ENCODE measurements at places on chromosomes 11 and 22.

GRCh38 chr11:20031155-20032001 is 128.9 kb downstream of the DBX1 start:
- no peak for DNase-seq

GRCh38 chr11:113562981-113563461 is 87.8 kb upstream of the DRD2 start:
- no peak for DNase-seq

GRCh38 chr11:122808478-122808869 is 29.8 kb upstream of the CRTAM start:
- DNase-seq, result no peak

DNA sequence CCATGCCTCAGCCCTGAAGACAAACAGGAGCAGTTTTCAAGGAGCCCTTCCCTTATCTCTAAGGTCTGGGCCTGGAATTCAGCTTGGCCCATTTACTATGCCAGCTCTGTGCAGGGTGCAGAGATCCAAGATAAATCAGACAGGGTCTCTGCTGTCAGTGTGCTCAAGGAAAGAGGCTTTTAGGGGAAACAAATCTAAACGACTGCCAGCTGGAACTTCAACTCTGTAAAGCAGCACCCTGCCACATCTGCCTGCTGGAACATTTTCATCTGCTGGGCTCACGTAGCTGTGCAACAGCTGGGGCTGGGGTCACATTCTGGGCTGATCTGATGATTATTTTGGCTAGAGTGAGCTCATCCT is 19.8 kb upstream of the EHF start:
- no peak for DNase-seq

- DNase-seq, result no peak
Measured at GRCh38 chr11:120556797-120557196, 45.2 kb downstream of the GRIK4 start.

- no peak for DNase-seq
Measured at GRCh38 chr11:62444236-62444833, 25.5 kb downstream of the SCGB1A1 start.

GRCh38 chr11:70278994-70279393 is 8.5 kb downstream of the PPFIA1 start:
- DNase-seq, result no peak

DNA sequence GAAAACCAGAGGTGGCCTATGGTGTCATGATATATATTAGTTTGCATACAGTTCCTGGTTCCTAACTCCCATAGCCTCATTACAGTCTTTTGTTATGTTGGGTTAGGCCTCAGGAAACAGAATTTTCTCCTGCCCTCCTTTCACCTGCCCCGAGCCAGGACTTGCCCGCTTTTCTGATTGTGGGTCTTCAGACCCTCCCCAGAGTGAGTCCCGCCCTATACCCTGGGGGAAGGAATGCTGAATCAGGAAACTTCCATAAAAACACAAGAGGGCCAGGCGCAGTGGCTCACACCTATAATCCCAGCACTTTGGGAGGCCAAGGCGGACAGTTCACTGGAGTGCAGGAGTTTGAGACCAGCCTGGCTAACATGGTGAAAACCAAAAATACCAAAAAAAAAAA is 70.9 kb downstream of the SLC35F2 start:
- DNase-seq, result no peak

GRCh38 chr22:33806191-33806590 is 114.1 kb downstream of the LARGE1 start:
- DNase-seq, result no peak

- no peak for DNase-seq
Measured at GRCh38 chr22:43435851-43436811, 24.3 kb downstream of the MPPED1 start.

DNA sequence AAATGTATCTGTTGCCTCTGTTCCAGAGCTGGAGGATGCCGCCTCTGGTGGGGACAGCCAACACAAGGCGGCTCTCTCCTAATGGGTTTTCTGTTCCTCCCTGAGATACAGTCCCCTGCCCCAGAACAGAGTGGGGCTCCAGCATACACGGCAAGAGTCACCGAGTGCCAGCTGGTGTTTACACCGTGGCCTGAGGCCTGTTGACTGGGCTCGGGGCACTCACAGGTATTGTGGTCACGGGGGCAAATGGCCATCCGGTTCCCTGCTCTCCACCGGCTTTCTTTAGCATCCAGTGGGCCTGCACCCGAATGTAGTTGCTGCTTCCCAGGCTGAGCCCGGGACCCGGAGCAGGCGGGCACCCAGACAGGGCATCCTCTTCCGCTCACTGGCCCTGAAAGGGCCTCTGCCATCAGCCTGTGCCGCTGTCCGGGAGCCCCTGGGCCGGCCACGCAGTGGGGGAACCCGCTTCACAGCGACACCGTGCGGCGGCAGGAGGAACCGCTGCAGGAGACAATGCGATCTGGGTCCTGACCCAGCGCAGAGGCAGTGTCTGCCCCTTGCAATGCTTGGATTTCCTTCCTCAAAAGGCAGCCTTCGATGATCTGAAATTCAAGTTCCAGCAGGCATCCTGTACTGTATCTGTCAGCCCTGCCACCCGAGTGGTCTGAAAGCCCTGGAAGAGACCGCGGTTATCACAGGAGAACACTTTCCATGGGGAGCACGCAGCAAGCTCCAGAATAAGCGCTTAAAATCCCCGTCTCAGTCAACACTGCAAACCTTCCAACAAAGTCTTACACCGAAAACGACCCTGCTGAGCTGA is 859 bp upstream of the KRTAP5-5 start:
- DNase-seq, result peak; percentile 35

GRCh38 chr11:11230802-11231562 is 122.1 kb downstream of the CSNK2A3 start:
- DNase-seq, result no peak

DNA sequence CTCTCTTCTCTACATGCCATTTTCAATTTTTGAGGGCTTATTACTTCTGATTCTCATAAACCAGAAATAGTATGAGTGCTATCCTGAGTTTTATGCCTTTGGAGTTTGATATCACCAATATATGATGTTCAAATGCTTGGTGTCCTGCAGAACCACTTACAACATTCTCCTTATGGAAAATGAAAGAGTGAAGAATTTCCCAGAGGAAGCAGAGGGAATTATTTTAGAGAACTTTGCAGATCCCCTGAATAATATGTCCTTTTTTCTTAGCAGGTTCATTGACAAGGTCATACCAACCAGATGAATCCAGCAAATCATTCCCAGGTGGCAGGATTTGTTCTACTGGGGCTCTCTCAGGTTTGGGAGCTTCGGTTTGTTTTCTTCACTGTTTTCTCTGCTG is at the start of gene OR4D5:
TSS of gene OR4D5 (plus strand) at position 301 of the 400 bp plus-strand sequence. CDS start at position 301, 0 bp downstream.
- no peak for DNase-seq

DNA sequence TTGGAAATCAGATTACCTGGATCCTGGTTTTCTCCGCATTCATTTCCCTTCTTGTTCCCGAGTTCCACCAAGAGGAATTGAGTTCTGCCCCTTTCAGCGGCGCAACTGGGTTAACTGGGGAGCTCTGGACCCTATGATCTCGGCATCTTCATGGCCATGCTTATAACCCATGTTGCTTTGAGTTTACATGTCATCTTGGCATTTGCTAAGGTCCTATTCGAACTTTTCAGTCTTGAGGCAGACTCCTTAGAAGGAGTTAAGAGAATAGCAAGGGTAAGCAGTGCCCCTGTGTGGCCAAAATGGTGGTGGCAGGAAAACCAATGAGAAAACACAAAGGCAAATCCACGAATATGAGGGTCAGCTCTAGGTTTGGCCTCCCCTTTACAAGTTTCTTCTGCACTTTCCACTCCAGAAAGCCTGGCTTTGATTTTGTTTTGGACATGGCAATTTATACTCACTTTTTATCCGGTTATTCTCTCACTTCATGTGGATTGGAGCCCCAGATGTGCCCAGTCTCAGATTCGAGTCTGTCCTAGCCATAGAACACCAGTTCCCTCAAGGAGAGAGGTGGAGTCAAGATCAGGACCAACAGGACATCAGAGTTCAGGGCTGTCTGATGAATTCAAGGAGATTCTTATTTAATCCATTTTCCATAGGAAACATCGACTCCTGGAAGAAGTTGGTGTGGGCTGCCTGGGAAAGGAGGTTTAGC is 55.3 kb upstream of the FBXO3 start:
- no peak for DNase-seq

DNA sequence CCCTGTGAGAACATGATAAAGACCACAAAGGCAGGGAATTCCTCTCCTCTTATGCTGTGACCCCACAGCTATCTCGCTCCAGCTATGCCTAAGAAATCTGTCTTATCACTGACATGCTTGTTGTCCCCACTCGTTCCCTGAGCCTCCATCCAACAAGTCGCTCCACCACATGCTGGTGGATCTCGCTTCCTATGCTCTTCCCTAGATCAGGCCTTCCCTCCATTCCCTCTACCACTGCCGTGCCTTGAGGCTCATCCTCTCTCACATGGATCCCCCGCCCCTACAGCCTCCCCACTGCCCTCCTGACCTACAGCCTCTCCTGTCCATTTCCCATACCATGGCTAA is 1.4 kb upstream of the DGAT2 start:
- DNase-seq, result no peak

GRCh38 chr22:49627217-49628181 is 200.2 kb downstream of the BRD1 start:
- no peak for DNase-seq

GRCh38 chr11:67372993-67373647 is at the start of gene CLCF1:
TSS of gene CLCF1 (minus strand) at chr11:67373598. CDS start at chr11:67373539, 59 bp downstream.
- no peak for DNase-seq

- DNase-seq, result no peak
Measured at GRCh38 chr11:119671561-119672015, 57.4 kb downstream of the NECTIN1 start.

DNA sequence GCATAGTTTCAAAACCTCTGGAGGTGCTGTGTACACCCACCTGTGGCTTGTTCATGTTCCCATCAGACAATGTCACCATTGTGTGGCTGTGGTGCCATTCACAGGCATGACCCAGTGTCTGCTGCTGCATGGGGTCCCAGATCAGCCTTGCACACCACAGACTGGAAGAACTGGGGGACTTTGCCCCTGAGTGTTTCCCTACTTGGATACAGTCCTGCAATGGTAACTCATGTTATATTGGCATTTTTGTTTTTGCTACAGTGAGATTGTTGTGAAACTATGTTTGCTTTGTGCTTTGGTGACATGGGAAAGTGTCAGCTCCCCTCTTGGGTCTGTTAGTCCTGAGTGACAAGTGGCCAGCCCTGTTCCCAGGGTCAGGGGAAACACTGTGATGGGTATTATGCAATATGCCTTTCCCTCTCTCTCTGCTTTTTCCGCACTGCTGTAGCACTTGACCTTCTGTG is 108.8 kb downstream of the NAV2 start:
- no peak for DNase-seq

DNA sequence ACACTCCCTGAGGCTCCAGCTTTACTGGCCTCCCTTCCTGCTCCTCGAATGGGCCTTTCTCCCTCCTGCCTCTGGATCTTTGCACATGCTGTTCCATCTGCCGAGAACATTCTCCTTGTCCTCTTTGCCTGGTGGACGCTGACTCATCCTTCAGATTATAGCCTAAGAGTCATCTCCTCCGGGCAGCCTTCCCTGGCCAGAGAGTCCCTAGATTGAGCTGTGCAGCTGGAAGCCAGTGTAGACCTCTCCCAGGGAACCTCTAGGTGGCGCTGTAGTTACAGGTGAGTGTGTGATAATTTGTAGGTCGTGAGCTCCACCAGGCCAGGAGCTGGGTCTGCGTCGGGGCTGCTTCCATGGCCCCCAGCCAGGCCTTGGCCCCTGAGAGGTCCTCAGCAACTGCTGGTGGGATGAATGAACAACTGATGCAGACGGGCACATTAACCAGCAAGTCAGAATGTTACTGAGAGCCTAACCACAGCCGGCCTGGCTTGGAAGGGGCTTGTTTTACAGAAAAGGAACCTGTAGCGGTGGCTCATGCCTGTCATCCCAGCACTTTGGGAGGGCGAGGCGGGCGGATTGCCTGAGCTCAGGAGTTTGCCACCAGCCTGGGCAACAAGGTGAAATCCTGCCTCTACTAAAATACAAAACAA is 8.7 kb downstream of the PNPLA5 start:
- DNase-seq, result no peak

DNA sequence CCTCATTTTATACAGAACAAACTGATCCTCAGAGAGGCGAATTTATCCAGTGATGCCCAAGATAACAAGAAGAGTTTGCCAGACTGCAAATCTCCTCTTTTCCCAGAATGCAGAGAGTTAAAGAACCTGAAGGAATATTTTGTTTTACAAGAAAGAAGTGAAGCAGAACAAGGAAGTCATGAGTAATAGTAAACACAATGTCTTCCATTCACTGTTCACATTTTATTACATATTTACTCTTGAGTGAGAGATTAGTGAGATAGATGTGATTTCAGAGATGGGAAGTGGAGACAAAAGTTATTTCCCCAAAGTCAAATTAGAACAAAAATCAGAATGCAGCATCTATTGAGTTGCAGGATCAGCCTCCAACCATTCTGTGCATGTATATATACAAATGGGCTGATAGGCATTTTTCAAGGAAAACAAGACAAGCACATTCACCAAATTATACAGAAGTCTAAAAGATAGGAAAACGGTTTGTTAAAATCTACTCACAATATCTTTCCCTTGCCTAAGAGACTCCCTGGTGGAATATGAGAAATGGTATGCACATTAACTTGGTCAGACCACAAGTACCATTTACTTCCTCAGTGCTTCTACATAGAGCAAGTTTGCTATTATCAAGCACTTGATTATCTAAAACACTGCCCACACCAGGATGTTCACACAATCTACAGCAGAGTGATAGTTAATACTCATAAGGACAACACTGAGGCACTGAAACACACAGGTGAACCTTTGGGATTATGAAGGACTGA is 12.0 kb downstream of the GUCY1A2 start:
- DNase-seq, result no peak

GRCh38 chr11:10990637-10991193 is 132.9 kb upstream of the ZBED5 start:
- DNase-seq, result no peak

DNA sequence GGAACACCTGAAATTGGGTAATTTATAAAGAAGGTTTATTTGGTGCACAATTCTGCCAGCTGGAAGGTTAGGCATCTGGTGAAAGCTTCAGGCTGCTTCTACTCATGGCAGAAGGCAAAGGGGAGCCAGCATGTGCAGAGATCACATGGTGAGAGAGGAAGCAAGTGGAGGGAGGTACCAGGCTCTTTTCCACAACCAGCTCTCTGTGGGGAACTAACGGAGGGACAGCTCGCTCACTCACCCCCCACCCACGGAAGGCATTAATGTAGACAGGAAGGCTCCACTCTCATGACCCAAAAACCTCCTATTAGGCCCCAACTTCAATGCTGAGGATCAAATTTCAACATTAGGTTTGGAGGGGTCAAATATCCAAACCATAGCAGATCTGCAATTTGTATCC is 75.6 kb upstream of the ARHGAP32 start:
- no peak for DNase-seq

GRCh38 chr11:68128682-68129327 is 7.6 kb upstream of the CHKA start:
- DNase-seq, result no peak

DNA sequence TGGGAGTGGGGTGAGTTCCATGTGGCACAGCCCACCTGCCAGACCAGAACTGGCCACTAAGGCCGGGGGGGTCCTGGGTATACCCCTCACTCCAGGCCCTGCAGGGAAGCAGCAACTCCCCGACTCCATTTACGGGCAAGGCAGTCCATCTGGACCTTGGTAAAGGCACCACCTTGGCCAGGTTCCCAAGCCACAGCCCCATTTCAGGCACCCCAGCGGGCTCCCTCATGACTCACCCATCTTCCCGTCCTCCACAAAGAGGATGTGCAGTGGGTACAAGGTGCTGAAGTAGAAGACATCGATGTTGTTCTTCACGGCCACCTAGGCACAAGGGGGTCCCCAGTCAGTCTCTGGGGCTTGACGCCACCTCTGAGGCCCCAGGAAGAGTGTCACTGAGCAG is 15.7 kb upstream of the RASL10A start:
- DNase-seq, result no peak

GRCh38 chr11:18277565-18278271 is 11.7 kb downstream of the SAA1 start:
- no peak for DNase-seq
